Endothelial cell of umbilical vein (primary cell): ENCODE measurements at places on chromosomes 4 and X.

GRCh38 chrX:131201986-131202385 is 87.1 kb downstream of the IGSF1 start:
- DNase-seq, result no peak

DNA sequence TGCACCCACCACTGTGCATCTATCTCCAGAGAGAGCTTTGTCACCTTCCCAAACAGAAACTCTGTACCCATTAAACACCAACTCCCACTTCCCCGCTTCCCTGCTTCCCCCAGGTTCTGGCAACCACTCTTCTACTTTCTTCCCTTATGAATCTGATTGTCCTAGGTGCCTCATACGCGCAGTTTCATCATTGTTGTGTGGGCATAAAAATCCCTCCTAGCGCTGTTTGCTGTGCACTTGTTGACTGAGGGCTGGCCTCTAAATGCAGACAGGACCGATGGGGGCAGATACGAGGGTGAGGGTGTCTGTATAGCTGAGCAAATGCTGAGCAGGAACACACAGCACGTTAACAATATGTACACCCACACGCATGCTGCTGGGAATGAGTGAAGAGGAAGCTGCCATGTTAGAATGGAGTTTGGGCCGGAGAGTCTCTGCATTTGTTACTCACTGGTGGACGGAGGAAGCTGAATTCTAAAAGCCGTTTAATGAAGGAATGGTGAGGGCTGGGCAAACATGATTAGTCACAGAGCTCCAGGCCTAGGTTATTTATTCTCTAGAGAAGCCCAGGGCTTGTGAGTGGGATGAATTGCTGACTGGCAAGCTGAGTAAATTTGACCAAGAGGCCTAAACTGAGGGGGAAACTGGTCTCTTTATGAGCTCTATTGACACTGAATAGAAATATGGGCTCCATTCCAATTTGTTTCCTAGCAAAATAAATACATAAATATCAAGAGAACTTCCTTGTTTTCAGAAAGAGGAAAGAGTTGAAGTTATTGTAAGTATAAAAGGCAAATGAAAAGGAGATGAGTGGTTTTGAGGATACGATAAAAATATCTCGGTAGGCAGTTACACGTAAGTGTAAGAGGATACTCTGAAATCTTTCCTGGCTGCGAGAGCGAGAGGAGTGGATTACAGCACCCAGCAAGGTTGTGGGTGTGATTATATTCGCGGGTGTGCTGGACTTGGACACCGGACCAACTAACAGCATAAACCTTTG is 95.9 kb upstream of the RPS6KA3 start:
- DNase-seq, result peak; percentile 46

GRCh38 chr4:126756050-126756829 is 876.5 kb upstream of the INTU start:
- DNase-seq, result no peak

DNA sequence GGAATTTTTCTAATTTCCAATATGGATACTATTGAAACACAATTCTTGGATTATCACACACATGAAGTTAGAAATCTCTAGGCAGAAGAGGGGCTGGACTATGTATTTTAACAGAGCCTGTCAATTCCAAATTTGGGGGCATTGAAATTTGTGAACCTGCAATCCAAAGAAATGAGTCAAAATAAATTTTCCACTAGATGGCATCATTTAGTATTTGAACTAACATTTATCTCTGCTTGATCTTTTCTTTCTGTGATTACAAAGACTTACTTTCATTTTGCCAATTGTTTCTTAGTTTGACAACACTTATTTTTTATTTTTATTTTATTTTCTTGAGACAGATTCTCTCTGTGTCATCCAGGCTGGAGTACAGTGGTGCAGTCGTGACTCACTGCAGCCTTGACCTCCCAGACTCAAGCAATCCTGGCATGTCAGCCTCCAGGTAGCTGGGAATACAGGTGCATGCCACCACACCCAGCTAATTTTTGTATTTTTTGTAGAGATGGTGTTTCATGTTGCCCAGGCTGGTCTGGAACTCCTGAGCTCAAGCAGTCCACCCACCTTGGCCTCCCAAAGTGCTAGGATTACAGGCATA is 2.7 kb upstream of the PYURF start:
- DNase-seq, result peak; percentile 15

DNA sequence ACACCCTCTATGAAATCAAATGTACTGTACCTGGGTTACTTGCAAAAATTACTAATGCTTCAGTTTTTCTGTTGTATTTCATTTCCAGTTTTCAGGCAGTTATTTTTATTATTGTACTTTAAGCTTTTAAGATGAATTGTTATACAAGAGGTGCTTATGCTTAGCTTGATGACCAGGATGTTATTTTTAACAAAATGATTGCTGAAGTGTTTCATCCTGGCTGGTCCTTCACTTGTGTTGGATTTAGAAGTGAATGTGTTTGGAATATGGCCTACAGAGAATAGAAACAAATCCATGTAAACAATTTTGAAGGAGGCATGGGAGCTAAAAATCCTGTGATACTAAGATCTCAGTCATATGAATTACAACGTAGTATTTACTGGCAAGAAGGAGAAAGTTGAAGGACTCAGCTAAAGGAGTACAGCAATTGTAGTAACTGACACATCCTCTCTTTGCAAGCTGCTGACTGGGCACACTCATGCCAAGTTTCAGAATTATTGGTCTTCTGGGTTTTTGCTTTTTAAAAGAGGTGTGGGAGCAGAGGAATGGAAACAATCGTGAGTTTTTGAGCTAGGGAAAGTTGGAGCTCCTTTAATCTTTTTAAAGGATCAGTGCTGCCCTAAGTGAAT is 9.2 kb downstream of the UBE2A start:
- no peak for DNase-seq

DNA sequence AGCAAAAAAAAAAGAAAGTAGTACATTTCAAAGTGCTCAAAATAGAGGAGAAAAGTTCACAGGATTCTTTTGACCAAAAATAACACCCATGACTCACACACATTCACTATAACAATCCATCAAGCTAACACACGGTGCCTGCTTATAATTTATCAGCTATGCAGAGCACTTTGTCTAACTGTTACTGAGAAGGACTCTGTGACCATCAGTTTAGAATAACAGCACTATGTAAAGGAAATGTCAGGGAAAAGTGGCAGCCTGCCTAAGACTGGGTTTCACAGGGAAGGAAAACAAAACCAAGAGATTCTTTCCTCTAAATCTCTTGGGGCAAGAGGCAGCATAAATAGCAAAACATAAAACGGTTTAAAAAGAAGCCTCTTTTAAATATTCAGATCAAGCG is 54.8 kb downstream of the CCDC149 start:
- peak; percentile 78 for DNase-seq

GRCh38 chrX:124211312-124211942 is 121.0 kb upstream of the TEX13D start:
- DNase-seq, result peak; percentile 12

- no peak for DNase-seq
These were observed 140.9 kb downstream of the STIM2 start for GRCh38 chr4:27001398-27002164.

DNA sequence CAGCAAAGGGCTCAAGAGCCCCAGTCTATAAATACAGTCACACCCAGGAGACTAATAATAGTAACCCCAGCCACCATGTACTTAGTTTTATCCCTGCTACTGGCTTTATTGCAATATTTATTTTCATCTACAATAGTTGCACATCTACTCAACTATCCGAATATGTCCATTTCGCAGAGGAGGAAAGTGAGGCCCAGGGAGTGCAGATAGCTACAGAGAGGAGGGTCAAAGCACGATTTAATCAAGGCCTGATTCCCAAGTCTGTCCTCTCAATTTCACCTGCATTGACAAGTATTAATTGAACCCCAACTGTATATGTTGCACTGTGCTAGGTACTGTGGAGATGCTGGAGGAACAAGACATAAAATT is 4.0 kb upstream of the PLP2 start:
- no peak for DNase-seq

GRCh38 chr4:144338148-144338547 is 197.6 kb upstream of the GYPA start:
- no peak for DNase-seq

- no peak for DNase-seq
These were observed 265.7 kb downstream of the CAMK2D start for GRCh38 chr4:113495790-113496189.

- no peak for DNase-seq
These were observed 9.3 kb upstream of the TBC1D14 start for GRCh38 chr4:6900181-6900812.

DNA sequence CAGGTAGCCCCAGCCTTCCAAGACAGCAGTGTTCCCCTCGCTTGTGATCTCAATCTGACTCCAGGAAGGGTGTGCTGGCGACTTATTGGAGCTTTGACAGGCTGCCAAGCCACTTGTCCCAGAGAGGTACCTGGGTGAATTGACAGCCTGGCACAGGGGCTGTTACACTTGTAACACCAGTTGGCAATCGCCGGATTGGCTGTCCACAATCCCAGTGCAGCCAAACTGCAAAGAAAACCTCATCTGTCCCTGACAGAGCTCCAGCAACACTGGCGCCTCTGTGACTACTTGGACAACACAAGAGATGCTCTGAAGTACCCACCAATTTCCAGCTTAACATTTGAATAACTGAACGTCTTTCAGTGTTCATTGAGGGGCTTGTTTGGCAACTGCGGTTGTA is 76.8 kb upstream of the PRPS1 start:
- DNase-seq, result no peak

DNA sequence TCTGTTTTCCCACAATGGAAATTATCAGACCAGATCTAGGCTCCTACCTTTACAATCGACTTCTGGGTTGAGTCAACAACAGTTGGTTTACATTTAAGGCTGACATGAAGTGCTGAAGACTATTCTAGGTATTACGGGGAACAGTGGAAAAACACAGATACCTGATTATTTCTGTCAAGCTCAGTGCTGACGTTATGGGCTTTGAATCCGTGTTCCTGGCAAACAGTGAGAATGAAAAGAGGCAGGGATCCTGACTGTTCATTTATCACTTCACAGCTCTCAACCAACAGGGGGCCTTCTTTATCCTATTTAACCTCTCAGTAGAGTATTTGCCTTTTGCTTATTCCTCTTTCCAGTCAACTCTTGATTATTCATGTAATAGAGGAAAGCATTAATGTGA is 43.1 kb downstream of the TMEM164 start:
- no peak for DNase-seq

GRCh38 chrX:103550415-103551051 is 31.2 kb upstream of the RAB40A start:
- DNase-seq, result no peak

- no peak for DNase-seq
These were observed 292.9 kb downstream of the USP46 start for GRCh38 chr4:52366191-52366590.

- DNase-seq, result no peak
These were observed 41.6 kb upstream of the IGSF1 start for GRCh38 chrX:131330735-131331134.

DNA sequence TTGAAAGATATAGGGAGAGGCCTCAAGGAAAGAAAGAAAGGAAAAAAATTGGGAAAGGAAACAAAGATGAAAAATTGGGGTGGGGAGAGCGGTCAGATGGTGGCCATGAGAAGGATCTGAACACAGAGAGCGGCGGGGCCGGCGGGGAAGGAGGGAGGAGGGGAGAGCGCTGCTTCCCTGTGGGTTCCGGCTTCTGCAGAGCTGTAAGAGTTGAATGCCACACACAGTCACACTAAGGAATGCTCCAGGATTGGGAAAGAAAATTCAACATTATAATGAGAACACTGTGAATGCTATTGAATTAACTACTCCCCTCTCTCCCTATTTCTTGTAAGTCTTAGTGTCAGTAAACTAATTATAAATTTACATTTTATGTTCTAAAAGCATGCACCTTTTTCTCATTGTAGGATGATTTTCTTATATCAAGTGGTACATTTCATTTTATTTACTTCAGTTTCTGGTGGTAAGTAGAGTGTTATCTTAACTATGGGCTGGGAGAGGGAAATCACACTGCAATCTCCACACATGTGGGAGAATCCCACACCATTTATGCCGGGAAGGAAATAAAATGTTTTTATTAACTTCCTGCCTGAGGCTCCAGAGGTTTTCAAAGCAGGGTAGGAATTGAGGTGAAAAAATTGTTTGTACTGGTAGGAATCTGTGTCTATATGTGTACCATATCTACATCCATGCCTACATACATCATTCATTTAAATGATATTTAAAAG is 904 bp downstream of the F11 start:
- no peak for DNase-seq

DNA sequence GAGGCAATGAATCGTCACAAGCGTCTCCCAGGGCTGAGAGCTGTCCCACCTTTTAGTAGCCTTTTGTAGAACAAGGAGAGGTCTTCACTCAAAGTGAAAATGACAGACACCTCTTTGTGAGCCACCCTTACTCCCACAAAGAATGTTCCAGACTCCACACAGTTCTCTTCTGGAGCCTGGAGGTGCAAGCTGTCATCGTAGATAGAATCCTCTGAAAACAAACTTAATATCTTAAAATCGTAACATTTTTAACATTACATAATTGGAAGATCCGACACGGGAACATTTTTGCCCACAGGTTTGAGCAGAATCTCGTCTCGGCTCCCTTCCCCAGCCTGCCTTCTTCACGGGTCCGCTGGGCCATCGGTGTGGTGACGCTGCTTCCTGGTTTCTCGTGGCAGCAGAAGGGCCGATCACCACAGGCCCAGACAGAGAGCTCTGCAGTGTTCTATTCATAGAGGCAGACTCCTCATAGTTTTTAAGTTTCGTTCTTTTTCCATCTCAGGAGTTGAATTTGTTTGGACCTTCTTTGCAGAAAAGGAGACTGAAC is 27.7 kb downstream of the WFS1 start:
- DNase-seq, result no peak

DNA sequence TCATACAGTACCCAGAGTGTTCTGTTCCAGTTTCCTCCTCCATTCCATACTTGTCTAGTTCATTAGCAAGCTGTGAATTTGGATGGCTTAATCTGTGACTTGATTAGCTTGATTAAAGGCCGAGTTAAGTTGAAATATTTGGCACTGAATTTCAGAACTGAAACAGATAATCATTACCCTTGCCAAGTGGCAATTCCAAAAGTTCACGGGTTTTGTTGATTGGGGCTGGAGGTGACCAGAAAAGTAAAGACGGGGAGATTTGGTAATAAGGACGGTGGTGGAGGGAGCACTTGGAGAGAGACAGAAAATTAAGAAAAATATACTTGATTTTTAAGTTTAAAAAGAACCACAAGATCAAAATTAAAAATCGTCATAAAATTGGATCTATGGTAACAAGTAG is 21.9 kb upstream of the KLHL2 start:
- no peak for DNase-seq

DNA sequence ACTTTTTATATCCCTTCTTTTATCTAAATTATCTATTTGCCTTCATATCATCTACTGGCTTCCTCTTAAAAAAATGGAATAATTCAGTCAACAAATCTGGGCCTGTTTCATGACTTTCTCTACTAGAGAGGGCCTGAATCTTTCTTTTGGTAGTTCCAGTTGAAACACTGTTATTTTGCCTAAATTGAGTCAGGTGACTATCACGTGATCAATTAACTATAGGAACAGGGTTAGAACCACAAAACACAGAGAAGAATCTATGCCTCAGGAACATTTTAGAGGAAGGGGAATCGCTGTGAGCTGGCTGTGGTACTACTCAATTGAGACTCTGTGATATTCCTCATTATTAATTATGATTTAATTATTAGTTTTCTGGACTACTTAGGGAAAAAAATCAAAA is 736.7 kb upstream of the PITX2 start:
- no peak for DNase-seq

GRCh38 chr4:145437466-145437865 is 44.2 kb upstream of the SMAD1 start:
- no peak for DNase-seq

- DNase-seq, result no peak
These were observed 16.0 kb downstream of the ANXA3 start for GRCh38 chr4:78567500-78568060.
